Stimulated activated CD4-positive, alpha-beta T cell treated with anti-CD3 and anti-CD28 coated beads, Interleukin-2, amount 100 ng/mL, for 24 hours (primary cell): ENCODE measurements at places on chromosomes 7 and 10.

DNA sequence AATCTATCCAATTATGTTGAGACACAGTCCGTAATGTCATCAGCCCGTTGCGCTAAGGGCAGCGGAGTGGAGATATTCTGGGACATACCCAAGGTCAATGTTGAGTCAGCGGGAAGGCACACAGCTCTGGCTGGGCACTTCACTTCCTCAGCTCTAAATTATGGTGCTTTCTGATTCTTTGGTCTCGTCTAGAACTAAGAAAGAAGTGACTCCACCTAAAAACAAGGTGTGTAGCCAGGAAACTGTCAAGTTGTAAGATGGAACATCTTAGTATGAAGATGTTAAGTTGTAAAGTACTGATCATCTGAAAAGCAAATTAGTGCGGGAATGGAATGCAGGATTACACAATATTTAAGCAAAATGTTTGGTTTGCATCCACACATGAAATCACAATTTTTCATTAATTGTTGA lies 43.1 kb downstream of the BAIAP2L1 start:
- no peak for DNase-seq

DNA sequence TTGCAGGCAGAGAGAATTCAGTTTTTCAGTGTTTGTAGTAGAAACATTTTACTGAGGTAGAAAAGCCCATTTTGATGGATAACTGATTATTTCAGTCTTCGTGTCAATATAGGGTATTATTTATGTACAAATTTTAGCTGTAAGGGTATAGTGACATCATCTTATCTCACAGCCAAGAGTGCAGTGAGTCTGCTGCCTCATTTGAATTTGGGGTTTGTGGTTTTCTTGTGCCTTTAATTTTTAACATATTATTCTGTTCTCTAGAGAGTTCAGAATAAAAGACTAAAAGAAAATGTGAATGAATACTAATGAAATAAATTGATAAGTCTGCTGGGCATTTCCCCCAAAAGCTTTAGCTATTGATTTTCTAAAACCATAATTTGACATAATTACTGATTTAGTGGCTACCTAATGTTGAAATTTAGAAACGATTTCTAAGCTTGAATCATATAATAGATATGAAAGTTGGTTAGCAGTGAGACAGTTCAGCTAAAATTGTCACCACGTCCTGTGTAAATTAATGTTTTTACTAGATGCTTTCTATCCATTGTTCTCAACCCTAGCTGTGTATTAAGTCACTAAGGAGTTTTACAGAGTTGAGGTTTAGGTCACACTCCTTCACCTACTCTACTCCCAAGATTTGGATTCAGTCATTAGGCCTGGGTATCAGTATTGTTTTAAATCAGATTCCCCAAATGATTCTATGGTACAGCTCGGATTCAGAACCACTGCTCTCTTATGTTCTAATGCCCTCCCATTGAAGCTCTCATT lies 37.3 kb downstream of the ACADSB start:
- no peak for DNase-seq

- no peak for DNase-seq
These were observed 56.7 kb upstream of the SDK1 start for GRCh38 chr7:3244241-3244814.

- no peak for DNase-seq
These were observed 138.4 kb upstream of the TNS3 start for GRCh38 chr7:47720141-47720906.

GRCh38 chr7:125074141-125074540 lies 144.5 kb upstream of the POT1 start:
- no peak for DNase-seq

- no peak for DNase-seq
These were observed 78.2 kb upstream of the TARP start for GRCh38 chr7:38351601-38352000.

- DNase-seq: no peak
These were observed 28.0 kb upstream of the GSAP start for GRCh38 chr7:77444123-77444522.

GRCh38 chr10:113369365-113369694 lies 183.5 kb upstream of the HABP2 start:
- no peak for DNase-seq
